H1 (cell line): ENCODE measurements at places on chromosomes 16 and 17.

GRCh38 chr17:46001390-46002310 lies 2.6 kb downstream of the STH start:
- DNase-seq: no peak

DNA sequence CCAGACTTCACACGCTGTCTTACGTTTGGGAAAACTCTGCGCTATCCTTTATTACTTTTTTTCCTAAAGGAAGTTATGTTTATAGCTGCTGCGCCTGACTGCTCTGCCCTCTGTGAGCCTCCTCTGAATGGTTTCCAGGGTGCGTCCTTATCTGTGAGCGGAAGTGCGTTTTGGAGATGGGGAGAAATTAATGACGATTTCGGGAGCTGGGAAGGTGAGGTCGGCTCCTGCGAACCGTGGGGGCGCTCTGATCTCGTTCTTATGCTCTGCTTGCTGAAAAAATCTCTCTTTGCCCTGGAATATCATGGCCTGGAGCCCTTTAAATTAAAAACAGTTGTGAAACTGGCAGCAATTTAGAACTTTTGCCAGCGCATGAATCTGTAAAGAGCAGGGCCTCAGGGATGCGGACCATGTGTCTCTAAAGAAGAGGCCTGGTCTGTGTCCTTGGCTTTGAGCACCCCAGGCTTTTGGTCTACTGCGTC lies 135.7 kb upstream of the ZFHX3 start:
- DNase-seq: no peak

DNA sequence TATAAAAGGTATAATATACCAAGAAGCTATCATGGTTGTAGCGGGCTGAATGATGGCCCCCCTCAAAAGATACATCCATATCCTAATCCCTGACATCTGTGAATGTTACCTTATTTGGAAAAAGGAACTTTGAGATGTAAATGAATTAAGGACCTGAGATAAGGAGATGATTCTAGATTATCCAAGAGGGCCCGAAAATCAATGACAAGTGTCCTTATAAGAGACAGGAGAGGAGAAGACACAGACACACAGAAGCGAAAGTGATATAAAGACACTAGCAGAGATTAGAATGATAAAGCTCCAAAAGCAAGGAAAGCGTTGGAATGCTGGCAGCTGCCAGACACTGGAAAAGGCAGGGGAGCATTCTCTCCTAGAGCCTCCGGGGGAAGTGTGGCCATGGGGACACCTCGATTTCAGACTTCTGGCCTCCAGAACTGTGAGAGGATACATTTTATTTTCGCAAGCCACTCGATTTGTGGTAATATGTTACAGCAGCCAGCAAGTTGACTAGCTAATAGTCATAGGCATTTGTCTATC lies 12.5 kb upstream of the GP1BA start:
- DNase-seq: no peak

- no peak for DNase-seq
These were observed 151.8 kb upstream of the MED13 start for GRCh38 chr17:62216847-62217246.

DNA sequence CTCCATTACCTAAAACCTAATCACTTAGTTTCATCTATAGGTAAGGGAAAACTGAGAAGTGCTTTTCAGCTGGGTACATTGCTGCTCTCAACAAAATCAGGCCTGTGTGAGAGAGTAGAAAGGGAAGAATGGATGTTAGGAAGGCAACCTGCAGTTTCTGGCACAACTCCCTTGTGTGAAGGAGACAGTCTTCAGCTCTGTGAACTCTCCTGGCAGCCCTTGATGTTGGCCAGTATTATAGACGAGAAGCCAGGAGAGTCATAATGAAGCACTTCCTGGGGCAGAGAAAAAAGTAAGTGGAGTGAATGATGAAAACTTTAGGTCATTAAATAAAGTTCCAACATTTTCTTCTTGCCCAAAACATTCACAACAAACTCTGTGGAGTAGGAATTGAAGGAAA lies 260.1 kb downstream of the IRX3 start:
- DNase-seq: no peak

- no peak for DNase-seq
These were observed at the start of the genes ARSG and SLC16A6 for GRCh38 chr17:68290955-68291835. Gene ARSG, plus strand, starts transcription at chr17:68291495. Its CDS starts 15,999 bp downstream, at chr17:68307494. Gene SLC16A6, minus strand, starts transcription at chr17:68291127. Its CDS starts 12,807 bp downstream, at chr17:68278320.

GRCh38 chr17:17326275-17326875 lies 23.2 kb downstream of the NT5M start:
- no peak for DNase-seq

GRCh38 chr16:81495321-81496234 lies 51.0 kb downstream of the CMIP start:
- DNase-seq: no peak

- no peak for DNase-seq
These were observed at the start of gene SNX20 for GRCh38 chr16:50681021-50681885. Gene SNX20, minus strand, starts transcription at chr16:50681312. Its CDS starts 3,786 bp downstream, at chr16:50677526.

- no peak for DNase-seq
These were observed 154.0 kb upstream of the SDK2 start for GRCh38 chr17:73798111-73798748.
